Caco-2 (cell line): ENCODE measurements at places on chromosomes 11 and 22.

GRCh38 chr11:10590218-10590915, 21.9 kb upstream of the LYVE1 start:
- no peak for DNase-seq

DNA sequence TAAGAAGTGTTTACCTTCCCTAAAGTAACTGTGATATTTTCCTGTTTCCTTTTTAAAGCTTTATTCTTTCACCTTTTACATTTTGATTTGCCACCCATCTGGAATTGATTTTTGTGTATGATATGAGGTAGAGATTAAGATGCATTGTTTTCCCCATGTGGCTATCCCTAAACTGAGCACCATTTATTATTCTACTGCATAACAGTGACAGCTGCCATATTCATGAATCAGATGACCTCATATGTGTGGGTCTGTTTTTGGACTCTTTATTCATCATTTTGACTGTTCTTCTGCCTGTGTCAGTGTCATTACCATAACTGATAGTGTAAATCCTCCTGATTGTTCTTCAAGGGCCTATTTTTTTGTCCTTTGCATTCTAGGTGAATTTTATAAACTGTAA, 50.8 kb downstream of the HIPK3 start:
- no peak for DNase-seq

- no peak for DNase-seq
Observed at GRCh38 chr11:123526027-123526805, 96.1 kb downstream of the GRAMD1B start.

- DNase-seq, result no peak
Observed at GRCh38 chr11:58125469-58125868, at the start of gene OR9I1. Gene OR9I1 (minus strand): TSS chr11:58125530. CDS start chr11:58119444, 6,086 bp downstream.

DNA sequence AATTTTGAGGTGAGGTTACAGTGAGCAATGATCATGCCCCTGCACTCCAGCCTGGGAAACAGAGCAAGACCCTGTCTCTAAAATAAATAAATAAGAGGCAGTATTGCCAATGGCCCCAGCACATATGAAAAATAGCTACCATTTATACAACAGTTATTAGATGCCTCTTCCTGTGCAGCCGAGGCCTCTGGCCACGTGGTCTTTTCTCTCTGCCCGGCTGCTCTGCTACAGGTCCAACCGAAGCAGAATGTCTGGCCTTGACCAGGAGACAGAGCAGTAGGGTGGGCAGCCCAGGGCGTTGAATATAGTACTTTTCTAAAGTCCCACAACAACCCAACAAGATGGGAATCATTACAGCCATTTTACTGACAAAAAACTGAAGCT, 12.4 kb upstream of the OAF start:
- DNase-seq, result no peak

- no peak for DNase-seq
Observed at GRCh38 chr11:65639623-65640482, 2.0 kb downstream of the SIPA1 start.

- DNase-seq, result no peak
Observed at GRCh38 chr22:23689414-23689813, 1.4 kb upstream of the RGL4 start.

GRCh38 chr11:92224054-92224406, 588 bp upstream of the FAT3 start:
- DNase-seq, result no peak

DNA sequence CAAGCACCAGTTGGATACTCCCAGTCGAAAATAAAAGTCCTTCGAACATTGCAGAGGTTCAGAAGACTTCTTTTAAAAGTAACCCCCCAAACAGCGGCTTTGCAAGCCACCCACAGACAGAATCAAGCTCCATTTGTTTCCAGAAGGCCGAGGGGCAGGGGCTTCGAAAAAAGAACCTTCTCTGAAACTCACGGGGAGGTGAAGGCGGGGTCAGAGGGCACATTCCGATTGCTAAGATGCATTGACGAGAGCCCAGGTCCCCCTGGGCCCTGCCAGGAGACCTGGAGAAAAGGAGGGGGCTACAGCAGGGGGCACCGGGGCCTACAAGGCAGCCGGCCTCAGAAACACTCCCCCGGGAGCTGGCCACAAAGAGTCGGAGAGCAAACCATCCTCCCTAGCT, 306.8 kb downstream of the MN1 start:
- no peak for DNase-seq

GRCh38 chr11:35624316-35624715, 6.1 kb downstream of the FJX1 start:
- no peak for DNase-seq

GRCh38 chr22:40001106-40001505, 6.4 kb downstream of the FAM83F start:
- DNase-seq, result no peak

- DNase-seq, result no peak
Observed at GRCh38 chr11:4059424-4059823, 35.2 kb upstream of the RRM1 start.

GRCh38 chr11:104060820-104061219, 24.4 kb downstream of the DDI1 start:
- DNase-seq, result no peak

- DNase-seq, result no peak
Observed at GRCh38 chr22:44574640-44575380, 76.8 kb upstream of the RTL6 start.

- DNase-seq, result no peak
Observed at GRCh38 chr22:40638261-40638660, 1.7 kb upstream of the MRTFA start.
